ENCODE measurements at places on chromosomes 16 and 17. TPM values are rescaled to one million over a fixed set of nuclear protein-coding genes. Genes with fewer than 3 reads are reported as not detected.

DNA sequence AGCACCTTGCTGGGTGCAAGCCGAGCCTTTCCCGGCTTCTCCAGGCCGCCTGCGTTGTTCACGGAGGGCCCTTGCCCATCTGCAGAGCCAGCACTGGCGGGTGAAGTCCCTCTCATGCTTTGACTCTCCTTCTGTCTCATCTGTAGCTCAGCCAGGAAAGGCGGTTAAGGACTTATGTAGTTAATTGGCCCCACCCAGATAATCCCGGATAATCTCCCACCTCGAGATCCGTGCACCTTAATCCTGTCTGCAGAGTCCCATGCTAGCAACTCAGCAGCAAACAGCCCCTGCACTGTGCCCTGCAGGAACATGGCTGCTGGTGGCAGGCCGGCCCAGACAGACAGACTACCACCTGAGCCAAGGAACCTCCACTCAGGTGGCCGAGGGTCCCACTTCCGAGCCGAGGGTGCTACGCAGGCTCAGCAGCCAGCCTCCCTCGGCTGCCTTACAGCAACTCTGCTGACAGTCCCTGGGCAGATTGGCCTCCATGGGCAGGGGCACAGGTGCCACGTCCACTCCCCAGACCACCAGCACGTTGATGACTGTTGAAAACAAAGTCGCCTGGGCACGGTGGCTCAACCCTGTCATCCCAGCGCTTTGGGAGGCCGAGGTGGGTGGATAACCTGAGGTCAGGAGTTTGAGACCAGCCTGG is 16.9 kb downstream of the RAB40C start:
- no peak for DNase-seq

GRCh38 chr16:47565454-47565853 is 104.3 kb downstream of the PHKB start:
- DNase-seq = no peak

CACNA1H gene
- total RNA-seq = 31.1 TPM

- DNase-seq = no peak
Measured at GRCh38 chr17:64787921-64788271, 125.8 kb upstream of the SMURF2 start.

DNA sequence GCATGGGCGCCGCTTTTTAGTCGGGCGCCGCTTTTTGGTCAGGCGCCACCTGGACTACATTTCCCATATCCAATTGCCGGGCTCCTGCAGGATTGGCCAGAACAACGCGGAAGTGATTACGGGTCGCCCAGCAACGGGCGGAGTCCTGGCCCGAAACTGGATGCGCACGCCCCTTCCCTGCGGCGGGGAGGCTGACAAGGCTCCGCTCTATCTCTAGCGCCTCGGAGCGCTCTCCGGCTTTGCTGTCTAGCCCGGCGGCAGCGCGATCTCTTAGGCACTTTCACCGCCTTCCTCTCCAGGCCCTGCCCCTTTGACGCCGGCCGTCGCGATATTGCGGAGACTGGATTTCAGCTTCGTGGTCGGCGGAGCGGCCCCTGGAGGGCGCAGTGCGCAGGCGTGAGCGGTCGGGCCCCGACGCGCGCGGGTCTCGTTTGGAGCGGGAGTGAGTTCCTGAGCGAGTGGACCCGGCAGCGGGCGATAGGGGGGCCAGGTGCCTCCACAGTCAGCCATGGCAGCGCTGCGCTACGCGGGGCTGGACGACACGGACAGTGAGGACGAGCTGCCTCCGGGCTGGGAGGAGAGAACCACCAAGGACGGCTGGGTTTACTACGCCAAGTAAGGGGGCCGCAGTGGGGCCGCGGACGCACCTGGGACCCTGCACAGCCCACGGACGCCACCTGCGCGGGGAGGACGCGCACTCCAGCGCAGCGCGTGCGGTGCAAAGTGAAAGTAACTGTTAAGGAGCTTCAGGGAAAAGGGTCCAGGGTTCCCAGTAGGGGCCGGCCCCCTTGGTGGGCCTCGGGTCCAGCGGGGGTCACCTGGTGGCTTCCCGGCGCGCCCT is at the start of gene WWOX:
Gene WWOX, plus strand, starts transcription at position 384 of the 841 bp plus-strand sequence.
- DNase-seq = peak; percentile 82

NMRAL1 gene
- 109 TPM for total RNA-seq

GRCh38 chr16:53936052-53936451 is 232.1 kb downstream of the FTO start:
- DNase-seq = no peak

IL17C gene
- total RNA-seq = not detected

NRN1L gene
- 1.1 TPM for total RNA-seq

GRCh38 chr17:55961386-55961785 is 191.9 kb upstream of the ANKFN1 start:
- no peak for DNase-seq

GRCh38 chr17:83174362-83175118 is 95.1 kb downstream of the METRNL start:
- DNase-seq = no peak

DNA sequence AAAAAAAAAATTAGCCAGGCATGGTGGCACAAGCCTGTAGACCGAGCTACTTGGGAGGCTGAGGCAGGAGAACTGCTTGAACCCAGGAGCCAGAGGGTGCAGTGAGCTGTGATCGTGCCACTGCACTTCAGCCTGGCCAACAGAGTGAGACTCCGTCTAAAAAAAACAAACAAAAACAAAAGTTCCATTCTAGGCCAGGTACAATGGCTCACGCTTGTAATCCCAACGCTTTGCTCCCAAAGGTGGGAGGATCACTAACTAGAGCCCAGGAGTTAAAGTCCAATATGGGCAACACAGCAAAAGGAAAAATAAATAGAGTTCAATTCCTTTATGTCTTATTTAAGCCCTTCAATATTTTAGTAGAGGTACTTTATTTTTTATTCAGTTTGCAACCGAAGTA is 47.5 kb downstream of the CNOT1 start:
- DNase-seq = no peak

ZACN gene
- total RNA-seq = not detected

TEKT1 gene
- total RNA-seq = not detected

MYH8 gene
- not detected for total RNA-seq

SIRT7 gene
- 82.5 TPM for total RNA-seq

- no peak for DNase-seq
Measured at GRCh38 chr16:49276646-49277385, 4.8 kb downstream of the CBLN1 start.

DNA sequence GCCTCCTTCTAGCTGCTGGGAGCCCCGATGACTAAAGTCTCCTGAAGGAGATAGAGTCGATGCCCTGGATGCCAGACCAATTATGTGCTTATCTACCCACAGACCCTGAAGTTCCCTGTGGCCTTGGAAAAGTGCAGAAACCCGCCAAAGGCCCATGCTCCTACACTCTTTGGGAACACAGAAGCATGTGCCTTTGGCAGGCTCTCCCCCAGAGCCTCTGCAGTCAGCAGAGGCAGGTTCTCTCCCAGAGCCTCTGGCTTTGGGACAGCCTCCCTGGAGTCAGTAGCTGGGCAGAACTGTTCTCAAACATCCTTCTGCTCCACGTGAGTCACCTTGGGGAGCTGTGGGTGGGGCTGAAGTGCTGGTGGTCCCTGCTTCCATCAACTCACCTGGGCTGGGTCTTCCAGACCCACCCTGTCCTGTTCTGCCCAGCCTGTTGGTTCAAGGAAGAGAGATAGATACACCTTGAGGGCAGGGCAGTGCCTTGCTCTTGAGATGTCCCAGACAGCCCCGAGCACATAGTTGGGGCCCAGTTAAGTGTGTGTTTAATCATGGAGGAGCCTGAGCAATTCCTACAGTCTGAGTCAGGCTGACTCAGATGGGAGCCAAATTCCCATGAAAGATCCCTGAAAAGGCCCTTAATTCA is 3.2 kb upstream of the CDK5RAP3 start:
- no peak for DNase-seq

DNA sequence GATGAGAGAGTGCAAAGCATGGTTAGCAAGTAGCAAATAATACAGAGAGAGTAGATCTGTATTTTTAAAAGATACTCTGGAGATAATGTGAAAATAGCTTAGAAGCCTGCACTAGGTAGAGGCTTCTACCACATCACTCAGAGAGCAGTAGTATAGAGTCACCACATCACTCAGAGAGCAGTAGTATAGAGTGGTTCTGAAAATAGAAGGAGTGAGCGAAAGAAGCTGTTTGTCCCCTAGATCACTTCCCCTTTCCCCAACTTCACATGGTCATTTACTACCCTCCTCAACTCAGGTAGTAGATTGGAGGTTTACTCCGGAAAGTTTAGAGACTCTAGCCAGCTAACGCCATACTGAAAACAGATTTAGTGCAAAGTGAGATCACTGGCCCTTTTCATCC is 17.1 kb downstream of the DGKE start:
- DNase-seq = no peak

GRCh38 chr17:61063528-61063927 is 336.1 kb upstream of the TBX2 start:
- DNase-seq = no peak

CNGB1 gene
- total RNA-seq = not detected

NSF gene
- total RNA-seq = 56.5 TPM

- no peak for DNase-seq
Measured at GRCh38 chr17:48459070-48459844, 29.2 kb upstream of the SKAP1 start.

ATP1B2 gene
- 0.08 TPM for total RNA-seq

DNA sequence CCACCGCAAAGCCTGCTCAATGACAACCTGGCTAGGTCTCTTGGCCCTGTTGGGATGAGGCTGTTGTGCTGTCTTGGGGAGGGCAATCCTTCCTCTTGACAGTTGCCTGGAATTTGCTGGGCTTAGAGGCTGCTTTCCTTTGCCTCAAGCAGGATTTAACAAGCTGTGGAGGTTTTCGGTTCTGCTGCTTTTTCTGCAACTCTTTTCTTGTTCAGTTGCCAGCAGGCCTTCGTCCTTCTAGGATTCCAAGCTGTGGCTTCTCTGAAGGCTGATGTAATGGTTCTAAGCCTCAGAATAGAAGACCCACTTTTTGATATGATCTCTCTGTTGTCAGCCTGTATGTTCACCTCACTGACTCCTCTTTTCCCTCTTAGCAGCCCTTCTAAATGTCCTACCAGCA is 149.5 kb upstream of the HS3ST4 start:
- DNase-seq = no peak

DNA sequence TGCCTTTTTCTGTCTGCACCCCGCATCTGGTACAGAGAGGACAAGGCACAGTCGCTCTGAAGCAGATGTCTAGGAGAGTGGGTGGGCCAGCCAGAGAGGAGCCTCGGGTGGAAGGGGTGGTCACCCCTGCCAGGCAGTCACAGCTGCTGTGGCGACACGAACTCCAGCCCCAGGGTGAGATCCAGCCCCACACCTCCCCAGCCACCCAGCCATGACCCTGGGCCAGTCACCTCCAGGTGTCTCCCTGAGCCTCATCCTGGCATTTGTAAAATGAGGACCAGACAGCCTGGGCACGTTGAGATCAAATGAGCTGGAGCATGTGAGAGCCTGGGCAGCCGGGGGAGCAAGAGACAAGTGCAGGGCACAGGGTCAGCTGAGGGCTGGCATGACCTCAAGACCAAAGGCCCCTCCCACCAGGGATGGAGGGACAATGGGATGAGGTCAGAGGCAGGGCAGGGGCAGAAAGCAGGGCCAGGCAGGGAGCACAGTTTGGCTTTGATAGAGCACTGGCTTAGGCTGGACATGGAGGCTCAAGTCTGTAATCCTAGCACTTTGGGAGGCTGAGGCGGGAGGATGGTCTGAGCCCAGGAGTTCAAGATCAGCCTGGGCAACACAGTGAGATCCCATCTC is 7.7 kb downstream of the ADAM11 start:
- no peak for DNase-seq

DNA sequence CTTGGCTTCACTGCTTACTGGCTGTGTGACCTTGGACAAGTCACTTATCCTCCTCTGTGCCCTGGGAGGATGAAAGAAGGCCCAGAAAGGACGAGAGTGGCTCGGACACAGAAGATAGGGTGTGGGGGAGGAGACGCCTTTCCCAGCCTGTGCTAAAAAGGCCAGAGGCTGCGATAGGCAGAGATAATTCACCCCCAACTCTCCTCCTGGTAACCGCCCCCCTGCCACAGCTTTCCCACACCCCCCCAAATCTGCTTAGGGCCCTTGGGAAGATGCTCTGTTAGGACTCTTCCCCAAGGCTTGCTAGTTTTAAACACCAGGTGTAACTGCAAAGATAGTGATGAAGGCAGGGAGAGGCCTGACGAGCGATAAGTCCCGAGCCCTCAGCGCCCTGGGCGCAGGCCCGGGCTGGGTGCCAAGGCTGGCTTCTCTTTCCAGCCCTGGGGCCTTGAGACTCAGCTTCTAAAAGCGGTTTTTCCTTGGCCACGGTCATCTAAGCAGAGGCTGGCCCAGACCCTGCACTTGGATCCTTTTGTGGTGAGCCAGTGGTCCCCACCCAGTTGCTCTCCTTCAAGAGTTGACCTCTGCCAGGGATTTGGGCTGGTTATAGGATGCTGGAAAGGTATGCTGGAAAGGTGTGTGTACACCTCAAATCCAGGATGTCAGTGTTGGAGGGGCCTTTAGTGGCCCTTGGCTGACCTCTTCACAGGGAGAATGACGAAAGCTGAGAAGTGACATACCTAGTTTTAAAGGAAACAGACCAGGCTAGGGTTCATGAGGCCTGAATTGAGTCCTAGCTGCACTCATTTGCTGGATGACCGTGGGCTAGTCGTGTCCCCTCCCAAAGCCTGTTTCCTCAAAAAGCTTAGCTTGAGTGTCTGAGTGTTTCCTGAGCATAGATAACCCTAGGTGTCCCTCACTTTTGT is 3.4 kb upstream of the PPP1R9B start:
- DNase-seq = no peak

DNA sequence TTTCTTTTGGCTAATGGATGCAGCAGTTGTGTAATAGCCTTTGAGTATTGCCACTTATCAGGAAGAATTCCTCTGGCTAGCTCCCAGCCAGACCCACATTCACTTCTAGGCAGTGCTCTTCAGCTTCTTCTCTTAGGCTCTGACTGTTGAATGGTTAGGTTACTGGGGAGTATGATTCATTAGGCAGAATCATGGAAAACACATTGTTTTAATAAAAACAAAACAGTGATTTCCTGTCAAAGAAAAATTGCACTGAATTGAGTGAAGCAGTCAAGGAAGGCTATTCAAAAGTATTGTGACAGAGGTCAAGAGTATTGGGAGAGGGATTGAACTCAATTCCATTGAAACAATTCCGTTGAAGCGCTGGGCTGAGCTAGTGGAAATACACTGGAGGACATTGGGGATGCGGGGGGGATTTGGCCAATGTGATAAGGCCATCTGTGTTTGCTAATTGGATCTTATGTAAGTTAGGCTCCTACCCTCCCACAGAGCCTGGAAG is 68.0 kb downstream of the CNTNAP4 start:
- no peak for DNase-seq

- DNase-seq = no peak
Measured at GRCh38 chr16:83771306-83771942, 36.4 kb upstream of the HSBP1 start.

SOX9 gene
- 79.5 TPM for total RNA-seq

GRCh38 chr16:66673691-66674090 is 22.9 kb downstream of the CMTM4 start:
- DNase-seq = no peak

KIF2B gene
- total RNA-seq = not detected

- DNase-seq = no peak
Measured at GRCh38 chr17:66595893-66596292, 239.0 kb upstream of the CACNG5 start.

DNA sequence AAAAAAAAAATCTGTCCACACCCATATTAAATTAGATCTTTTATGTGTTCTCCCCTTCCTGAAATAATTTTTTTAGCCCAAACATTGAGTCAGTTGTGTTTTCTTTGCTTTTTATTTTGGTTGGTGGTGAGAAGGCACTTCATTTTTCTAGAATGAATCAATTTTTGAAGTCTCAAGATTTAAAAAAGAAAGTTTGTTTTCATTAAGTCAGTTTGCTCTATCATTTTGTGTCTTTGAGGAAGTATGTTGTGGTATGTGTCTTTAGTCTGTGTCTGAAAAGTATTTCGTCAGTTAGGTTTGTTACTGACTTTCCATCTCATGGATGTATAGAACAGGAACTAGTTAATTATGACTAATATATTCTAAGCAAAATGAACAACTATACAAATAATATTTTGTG is 3.8 kb downstream of the IGF2BP1 start:
- DNase-seq = no peak

ATXN7L3 gene
- 69.8 TPM for total RNA-seq

CD300LB gene
- not detected for total RNA-seq
